ENCODE measurements at places on chromosomes 4 and X.

DNA sequence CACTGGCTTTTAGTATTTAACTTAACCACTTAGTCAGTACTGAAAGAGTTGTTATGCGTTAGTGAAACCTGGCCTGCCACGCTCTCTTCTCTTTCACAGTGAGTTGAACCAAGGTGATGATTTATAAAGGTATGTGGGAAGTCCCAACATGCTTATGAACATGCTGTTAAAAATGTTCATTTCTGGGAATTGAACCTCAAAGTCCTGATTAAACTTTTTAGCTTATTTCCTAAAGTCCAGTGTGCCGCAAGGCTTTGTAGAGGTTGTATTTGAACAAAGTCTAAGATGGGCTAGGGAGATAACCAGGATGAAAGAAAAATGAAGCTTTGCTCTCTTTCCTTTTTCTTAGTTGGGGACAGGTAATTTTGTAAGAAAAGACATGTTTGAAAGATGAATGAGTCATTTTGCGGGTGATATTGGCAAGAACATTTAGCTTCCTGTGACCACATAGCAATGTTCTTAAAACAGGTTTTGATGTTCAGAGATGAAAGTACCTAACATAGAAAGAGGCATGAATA, 270.3 kb downstream of the DTHD1 start:
- DNase-seq, result peak; percentile 3

- DNase-seq, result no peak
Observed at GRCh38 chrX:109936598-109936997, 66.3 kb upstream of the TMEM164 start.

DNA sequence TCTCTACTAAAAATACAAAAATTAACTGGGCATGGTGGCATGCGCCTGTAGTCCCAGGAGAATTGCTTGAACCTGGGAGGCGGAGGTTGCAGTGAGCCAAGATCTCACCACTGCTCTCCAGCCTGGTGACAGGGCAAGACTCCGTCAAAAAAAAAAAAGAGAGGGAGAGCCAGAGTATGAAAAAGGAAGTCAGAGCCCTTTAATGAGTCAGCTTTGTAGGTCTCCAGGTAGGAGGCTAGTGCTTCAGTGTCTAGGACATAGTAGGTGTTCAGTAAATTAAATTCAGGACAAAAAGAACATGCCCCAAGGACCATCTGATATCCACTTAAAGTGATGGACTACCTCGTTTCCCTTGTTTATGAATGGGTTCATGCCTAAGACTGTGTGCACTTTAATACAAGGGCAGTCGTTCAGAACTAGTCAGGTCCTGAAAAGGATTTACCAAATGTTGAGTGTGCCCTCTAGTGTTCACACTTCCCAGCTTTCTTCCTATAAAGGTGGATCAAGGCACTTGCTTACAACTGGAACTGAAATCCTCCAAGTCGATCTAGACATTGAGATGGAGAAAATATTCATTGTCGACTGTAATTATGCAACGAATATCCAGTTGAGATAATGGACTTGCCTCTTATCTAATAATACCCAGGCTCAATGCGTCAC, 29.0 kb downstream of the F9 start:
- DNase-seq, result peak; percentile 1

- no peak for DNase-seq
Observed at GRCh38 chrX:31136144-31136611, 64.3 kb upstream of the FTHL17 start.

GRCh38 chr4:154711522-154711921, 32.3 kb upstream of the LRAT start:
- DNase-seq, result no peak

DNA sequence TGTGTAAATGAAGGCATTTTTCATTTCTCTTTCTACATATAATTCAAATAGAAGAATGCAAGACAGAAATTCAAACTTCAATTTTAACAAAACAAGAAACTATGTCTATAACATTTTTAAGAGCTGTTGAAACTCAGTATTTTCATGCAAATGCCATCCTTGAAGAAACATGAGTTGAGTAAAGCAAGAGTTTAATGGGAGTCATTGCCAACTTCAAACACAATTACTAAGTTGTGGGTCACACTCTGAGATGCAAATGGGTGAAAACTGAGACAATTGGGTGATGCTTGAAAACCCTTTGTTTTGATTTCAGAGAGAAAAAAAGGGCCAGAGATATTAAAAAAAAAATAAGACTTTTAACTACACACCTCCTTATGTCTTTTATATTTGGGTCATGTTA, 865.9 kb downstream of the FAT4 start:
- DNase-seq, result no peak

DNA sequence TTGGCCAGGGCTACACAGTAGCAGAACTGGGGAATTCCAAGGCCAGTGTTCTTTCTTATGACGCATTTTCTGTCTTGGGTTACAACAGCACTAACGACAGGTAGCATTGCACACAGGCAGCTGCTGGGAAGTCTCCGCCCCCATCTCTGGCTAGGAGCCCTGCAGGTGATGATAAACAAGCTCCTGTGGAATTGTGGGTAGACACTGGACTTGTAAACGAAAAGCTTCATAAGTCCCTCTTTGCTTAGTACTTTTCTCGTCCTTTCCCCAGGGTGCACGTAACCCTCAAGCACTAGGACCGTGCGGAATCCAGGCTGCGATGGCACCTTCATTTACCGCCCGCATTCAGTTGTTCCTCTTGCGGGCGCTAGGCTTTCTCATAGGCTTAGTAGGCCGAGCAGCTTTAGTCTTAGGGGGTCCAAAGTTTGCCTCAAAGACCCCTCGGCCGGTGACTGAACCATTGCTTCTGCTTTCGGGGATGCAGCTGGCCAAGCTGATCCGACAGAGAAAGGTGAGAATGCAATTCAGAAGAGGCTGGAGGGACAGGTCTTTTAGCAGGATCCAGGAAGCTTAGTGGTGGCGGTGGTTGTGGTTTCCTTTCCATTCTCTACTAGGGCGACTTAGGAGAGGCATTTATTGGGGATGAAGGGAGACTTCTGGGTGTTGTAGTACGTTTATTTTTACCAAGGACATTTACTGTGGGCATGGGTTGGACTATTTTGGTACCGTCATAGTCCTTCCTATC, at the start of gene FAAH2:
FAAH2 (plus strand) TSS at position 200 of the 745 bp plus-strand sequence; CDS start at position 320, 120 bp downstream.
- peak; percentile 19 for DNase-seq

DNA sequence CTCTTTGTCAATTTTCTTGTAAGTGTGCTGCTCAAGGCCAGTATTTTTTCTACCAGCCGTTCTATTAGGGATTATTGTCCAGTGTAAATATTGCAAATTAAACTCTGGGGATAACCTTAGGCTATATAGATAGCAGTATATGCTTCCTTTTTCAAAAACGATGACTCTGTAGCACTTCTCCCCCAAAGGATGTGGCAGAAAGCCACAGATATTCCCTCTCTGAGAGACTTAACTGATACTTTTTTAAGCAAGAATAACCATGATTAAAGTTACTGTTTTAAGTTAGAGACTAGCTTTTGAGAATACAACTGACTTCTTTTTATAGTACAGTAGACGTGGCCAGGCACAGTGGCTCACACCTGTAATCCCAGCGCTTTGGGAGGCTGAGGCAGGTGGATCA, 130.0 kb downstream of the FHIP1A start:
- no peak for DNase-seq

- no peak for DNase-seq
Observed at GRCh38 chrX:40457406-40457805, 123.4 kb upstream of the ATP6AP2 start.

- no peak for DNase-seq
Observed at GRCh38 chr4:33881176-33881575, 2363.1 kb downstream of the ARAP2 start.

GRCh38 chr4:105838082-105838481, 57.2 kb upstream of the NPNT start:
- no peak for DNase-seq

DNA sequence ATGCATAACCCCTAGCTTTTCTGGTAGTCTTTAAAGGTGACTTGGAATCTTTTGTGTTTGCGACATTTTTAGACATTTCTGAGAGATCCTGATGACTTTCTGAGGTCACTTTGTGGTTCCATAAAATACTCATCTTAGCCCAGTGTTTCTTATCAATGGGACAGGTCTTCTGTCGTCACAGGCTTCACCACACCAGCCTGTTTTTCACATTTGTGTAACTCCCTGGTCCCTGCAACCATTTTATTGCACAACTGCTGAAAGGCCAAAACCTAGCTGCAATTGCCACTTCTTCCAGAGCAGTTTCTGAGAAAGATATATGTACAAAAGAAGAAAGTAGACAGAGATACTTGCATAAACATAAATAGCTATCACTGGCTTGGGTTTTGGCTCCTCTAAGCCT, 120.9 kb downstream of the IL15 start:
- no peak for DNase-seq

GRCh38 chr4:119050527-119051090, 85.0 kb upstream of the MYOZ2 start:
- DNase-seq, result no peak

GRCh38 chrX:54564936-54565335, 34.9 kb downstream of the GNL3L start:
- DNase-seq, result no peak

GRCh38 chrX:7269991-7270390, 122.0 kb upstream of the PUDP start:
- DNase-seq, result no peak

DNA sequence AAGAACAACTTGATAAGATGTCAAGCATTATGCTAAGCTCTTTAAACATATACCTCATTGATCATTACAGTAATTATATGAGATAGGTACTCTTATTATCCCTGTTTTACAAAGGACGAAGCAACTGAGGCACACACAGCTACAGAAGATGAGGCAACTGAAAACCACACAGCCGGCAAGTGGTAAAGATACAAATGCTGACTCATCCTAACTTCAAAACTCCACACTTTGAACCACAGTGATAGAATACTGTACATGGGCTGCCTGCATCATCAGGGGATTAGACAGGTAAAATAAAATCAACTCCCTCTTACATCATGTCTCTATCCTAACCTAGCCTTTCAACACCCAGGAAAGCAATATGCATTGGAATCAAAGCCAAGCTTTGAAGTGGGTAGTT, 47.8 kb downstream of the LHFPL1 start:
- no peak for DNase-seq

- no peak for DNase-seq
Observed at GRCh38 chr4:43276321-43276720, 383.8 kb downstream of the GRXCR1 start.

GRCh38 chrX:63889001-63889400, 104.0 kb upstream of the ARHGEF9 start:
- no peak for DNase-seq

DNA sequence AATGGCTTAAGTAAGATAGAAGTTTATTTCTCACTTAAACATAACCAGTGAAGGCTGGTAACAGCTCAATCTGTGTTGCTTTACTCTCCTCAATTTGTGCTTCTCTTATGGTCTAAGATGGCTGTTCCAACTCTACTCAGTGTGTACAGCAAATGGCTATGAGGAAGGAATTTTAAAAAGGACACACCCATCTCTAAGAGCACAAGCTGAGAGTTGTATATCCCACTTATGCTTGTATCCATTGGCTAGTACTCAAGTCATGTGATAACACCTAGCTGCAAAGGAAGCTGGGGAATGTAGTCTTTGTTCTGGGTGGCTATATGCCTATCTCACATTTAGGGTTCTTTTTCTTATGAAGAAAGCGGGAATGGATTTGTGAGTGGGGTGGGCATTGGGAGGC, 63.3 kb downstream of the GPAT3 start:
- DNase-seq, result no peak

DNA sequence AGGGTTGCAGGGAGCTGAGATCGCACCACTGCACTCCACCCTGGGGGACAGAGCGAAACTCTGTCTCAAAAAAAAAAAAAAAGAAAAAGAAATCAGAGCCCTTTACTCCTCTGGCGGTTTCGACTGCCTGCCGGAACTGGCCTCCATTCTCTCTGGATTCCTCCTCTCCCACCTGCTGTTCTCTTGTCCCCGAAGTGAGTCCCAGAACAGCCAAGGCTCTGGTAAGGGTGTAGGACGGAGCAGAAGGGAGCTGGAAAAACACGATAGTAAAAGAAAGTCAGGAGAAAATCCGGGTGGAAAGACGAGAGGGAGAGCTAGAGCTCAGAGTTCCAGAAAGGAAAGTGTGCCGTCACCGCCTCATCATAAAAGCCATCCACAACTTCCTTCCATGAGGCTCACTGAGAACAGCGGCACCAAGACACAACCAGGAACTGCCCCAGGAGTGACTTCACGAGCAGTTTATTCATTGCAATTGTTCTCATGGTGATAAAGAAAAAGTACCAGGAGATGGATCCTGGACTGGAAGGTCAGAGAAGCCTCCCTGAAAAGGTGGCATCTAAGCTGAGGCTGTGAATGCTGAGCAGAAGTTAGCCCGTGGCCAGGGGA, 12.3 kb downstream of the TLR3 start:
- no peak for DNase-seq

- no peak for DNase-seq
Observed at GRCh38 chr4:178963446-178964045, 1521.3 kb upstream of the AGA start.

GRCh38 chrX:120514236-120514635, 45.1 kb upstream of the LAMP2 start:
- DNase-seq, result no peak

- no peak for DNase-seq
Observed at GRCh38 chrX:129784371-129784770, 4.6 kb downstream of the SASH3 start.

- no peak for DNase-seq
Observed at GRCh38 chr4:113643505-113643904, 118.0 kb downstream of the CAMK2D start.

- no peak for DNase-seq
Observed at GRCh38 chr4:64940698-64941097, 531.4 kb upstream of the TECRL start.

GRCh38 chr4:1590244-1590643, 93.9 kb downstream of the FAM53A start:
- no peak for DNase-seq

DNA sequence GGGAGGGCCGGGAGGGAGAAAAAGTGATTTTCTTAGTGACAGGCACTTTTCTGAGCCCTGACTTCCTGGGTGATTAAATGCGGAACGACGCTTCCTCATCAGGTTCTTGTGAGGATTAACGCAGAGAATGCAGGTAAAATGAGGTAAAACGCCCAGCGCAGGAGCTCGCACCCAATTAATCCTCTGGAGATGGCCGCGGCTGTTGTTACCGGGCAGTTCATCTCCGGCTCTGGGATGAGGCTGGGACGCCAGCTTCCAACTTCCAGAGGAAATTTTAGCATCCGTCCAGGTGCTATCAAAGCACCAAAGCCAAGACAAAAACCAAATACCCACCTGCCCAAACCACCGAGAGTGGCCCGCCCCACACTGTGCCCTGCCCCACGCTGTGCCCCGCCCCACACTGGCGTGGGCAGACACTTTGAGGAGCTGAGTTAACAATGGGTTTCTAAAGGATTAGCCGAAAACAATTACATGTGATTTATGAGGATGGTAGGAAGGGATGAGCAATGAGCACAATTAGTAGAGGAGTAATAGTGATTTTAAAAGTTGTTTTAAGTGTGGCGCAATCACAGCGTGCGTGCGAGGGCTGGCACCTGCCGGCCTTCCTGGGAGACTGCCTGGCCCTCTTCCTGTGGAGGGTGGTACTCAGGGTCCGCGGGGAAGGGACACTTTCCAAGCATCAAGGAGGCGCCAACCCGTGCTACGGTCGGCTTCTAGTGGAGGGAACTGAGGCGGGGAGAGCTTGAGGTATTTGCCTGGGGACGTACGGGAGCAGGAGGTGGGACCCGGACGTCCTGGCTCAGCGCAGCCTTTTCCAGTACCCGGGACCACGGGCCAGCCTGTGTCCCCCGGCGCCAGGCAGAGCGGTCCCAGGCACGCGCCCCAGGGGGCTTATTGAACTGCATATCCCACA, 41.6 kb upstream of the ADRA2C start:
- DNase-seq, result no peak

GRCh38 chrX:54415534-54416350, 24.5 kb upstream of the TSR2 start:
- no peak for DNase-seq

All from stimulated activated CD4-positive, alpha-beta T cell treated with anti-CD3 and anti-CD28 coated beads, Interleukin-2, amount 100 ng/mL, for 48 hours (primary cell).